ENCODE measurements at places on chromosomes 3 and 15.

GRCh38 chr3:58237941-58238681 is 519 bp downstream of the ABHD6 start:
- DNase-seq = peak; percentile 75

DNA sequence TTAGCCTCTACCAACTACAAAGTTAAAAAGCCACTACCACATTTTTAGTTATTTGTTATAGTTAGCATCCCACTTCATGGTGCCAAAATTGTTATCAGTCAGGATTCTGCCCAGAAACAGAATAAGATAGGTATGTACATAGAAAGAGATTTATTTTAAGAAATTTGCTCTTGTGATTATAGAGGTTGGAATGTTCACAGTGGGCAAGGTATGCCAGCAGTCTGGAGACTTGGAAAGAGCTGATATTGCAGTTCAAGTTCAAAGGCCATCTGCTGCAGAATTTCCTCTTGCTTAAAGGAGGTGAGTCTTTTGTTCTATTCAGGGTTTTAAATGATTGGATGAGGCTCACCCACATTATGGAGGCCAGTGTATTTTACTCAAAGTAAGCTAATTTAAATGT is 143.8 kb upstream of the POU1F1 start:
- DNase-seq = no peak

DNA sequence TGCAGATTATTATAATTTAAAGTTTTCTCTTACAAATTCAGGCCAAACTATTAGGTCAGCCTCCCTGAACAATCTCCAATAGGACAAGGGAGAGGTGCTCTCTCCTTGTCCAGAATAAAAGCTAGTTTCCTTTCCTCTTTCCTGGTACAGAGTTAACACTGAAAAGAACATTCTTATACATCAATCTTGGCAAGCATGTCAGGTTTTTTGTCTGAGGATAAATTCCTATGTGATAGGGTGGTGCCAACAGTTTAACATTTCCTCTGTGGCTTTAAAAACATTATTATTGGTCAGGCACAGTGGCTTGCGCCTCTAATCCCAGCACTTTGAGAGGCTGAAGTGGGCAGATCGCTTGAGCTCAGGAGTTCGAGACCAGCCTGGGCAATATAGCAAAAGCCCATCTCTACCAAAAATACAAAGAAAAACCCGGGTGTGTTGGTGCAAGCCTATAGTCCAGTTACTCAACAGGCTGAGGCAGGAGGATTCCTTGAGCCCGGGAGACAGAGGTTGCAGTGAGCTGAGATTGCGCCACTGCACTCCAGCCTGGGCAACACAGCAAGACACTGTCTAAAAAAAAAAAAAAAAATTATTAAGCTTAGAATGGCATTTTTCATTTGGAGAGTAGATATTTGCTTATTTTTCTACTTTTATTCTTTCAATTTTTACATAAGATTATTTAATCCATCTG is 13.7 kb upstream of the ULK4 start:
- no peak for DNase-seq

- DNase-seq = no peak
Observed at GRCh38 chr3:184880276-184881019, 68.5 kb downstream of the VPS8 start.

DNA sequence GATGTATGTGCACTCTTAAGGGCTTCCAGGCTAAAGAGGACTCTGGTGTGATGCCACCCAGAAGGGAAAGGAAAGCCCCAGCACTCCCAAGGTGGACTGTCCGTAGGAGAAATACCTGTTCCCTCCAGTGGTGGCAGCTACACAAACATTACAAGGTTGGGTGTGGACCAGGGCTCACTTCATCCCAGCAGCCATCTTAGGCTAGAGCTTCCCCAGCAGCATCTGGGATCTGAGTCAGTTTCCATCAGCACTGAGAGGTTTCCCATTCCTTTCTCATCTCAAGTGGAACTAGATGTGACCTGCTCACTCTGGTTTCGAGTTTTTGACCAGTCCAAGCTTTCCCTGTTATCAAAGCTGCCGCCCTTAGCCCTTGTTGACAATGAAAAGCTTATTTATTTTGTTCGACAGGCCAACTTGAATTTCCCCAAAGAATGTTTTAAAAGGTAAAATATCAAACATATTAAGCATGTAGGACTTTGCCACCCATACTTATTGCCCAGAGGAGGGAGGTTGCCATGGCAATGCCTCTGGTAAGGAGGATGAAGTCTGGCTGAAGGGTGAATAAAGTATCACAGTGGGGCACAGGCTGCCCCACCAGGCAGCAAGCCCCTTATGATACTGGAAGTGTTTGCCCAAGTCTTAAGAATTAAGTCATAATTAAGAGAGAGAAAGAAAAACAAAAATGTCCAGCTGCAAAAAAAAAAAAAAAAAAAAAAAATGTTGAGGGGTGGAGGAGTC is 28.9 kb downstream of the CLDN18 start:
- no peak for DNase-seq

GRCh38 chr15:84625123-84625522 is 24.3 kb downstream of the ZSCAN2 start:
- peak; percentile 29 for DNase-seq

DNA sequence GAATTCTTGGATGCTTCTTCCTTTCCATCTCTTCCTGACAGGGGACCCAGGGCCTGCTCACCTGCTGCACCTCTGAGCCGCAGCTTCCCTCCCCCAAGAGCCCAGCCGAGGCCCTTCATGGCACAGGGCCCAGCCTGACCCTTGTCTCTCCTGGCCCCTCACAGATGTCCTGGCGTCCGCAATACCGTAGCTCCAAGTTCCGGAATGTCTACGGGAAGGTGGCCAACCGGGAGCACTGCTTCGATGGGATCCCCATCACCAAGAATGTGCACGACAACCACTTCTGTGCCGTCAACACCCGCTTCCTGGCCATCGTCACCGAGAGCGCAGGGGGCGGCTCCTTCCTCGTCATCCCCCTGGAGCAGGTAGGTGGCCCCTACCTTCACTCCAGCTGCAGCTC is 66.2 kb downstream of the CORO2B start:
- no peak for DNase-seq

- DNase-seq = no peak
Observed at GRCh38 chr3:161551697-161552096, 55.1 kb downstream of the OTOL1 start.

DNA sequence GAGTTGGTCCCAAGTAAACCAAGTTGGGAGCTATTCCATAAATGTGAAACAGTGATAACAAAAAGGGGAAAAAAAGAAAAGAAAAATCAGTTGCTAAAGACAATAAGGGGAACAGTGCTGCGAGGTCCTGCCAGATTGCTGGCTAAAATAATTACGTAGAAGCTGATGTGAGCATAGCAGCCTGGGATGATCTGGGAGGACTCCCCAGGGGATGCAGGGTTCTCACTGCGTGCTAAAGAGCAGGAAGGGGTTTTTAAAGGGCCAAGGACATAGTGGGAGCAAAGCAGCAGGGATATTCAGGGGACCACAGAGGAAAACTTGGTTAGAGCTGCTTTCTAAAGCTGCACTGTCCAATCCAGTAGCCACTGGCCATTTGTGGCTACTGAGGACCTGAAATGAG is 133.0 kb upstream of the UMPS start:
- no peak for DNase-seq

DNA sequence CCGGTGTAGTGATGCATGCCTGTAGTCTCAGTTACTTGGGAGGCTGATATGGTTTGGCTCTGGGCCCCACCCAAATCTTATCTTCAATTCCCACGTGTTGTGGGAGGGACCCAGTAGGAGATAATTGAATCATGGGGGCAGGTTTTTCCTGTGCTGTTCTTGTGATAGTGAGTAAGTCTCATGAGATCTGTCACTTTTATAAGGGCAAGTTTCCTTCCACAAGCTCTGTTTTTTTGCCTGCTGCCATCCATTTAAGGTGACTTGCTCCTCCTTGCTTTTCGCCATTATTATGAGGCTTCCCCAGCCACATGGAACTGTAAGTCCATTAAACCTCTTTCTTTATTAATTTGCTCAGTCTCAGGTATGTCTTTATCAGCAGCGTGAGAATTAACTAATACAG is 566.7 kb upstream of the NECTIN3 start:
- DNase-seq = peak; percentile 64

DNA sequence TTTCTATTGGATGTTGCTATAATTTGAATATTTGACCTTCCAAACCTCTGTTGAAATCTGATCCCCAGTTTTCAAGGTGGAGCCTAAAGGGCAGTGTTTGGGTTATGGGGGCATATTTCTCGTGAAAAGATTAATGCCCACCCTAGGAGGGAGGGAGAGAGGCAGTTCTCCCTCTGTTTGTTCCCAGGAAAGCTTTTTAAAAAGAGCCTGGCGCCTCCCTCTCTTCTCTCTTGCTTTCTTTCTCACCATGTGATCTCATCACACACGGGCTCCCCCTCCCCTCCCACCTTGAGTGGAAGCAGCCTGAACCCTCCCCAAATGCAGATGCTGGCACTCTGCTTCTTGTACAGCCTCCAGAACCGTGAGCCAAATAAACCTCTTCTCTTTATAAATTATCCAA is 12.4 kb upstream of the GABRA5 start:
- no peak for DNase-seq

DNA sequence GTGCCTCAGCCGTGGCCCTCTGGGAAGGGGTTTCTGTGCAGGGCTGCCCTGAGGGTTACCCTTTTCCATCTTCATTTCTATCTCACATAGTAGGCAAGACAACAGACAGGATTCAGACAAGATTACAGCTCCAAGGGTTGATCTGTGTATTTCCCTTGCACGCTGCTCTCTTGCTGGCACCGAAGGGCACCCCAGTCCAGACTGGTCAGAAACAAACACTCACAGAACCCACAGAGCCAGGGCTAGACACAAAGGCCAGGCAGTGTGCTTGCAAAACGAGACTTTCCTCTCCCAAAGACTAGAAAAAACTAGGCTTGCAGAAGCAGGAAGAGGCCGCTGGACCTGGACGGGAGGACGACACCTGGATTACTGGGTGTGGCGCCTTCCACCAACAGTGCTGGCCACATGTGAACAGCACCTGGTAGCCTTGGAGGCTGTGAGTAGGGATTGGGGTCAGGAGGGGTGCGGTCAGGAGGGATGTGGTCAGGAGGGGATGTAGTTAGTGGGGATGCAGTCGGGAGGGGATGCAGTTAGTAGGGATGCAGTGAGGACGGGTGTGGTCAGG is 96.8 kb downstream of the BDH1 start:
- DNase-seq = no peak

DNA sequence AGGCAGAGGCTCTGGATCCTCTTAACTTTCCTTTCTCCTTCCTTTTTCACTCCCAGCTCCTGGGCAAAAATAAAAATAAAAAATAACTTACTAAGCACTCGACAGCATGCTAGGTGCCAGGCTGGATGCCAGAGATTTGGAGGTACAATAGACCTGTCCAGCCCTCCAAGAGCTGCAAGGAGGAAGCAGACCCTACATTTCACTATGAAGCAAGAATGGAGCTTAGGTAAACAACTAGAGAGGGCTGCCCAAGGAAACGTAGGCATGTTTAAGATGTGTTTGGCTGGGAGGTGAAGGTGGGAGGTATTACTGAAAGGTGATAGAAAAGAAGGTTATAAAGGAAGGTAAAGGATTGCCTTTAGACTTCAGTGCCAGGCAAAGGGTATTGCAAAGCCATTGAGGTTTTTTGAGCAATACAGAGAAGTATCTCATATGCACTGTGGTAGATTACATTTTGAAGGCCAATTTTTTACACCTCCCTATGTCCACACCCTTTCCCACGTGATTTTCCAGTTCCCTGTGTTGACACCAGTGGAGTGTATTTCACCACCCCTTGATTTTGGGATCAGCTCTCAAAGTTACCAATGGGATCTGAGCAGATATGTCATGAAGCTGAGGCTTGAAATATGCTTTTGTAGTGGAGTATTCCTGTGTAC is 69.1 kb downstream of the DCLK3 start:
- DNase-seq = no peak

DNA sequence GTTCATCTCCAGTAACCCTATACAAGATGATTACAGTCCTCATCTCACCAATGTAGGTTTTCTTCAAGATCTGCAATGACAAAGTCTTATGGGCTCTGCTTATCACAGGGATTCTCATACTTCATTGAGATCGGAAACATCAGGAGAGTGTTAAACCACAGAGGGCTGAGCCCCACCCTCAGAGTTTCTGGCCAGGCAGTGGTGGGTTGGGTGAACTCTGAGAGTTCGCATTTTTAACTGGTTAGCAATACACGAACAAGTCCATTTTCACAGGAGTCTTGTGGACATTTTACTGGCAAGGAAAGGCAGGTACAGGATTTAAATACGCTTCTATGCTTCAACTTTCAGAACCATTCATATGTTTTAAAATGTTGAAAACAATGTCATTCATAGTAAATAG is 366.7 kb upstream of the ROBO2 start:
- no peak for DNase-seq

DNA sequence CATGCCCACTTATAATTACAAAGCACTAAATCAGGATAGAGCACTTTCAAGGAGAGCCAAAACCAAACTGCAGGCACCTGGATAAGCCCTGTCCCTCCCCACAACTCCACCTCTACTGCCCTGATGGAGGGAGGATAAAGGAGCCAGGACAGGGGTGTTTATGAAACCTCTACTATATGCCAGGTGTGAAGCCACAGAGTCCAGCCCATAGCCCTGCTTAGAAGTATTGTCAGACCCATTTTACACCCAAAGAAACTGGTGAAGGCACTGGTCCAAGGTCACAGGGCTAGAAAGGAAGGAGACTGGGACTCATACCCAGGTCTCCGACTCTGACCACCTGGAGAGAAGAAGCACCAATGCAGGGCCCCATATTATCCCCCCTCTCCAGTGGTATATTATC is 48.7 kb downstream of the SH3BP5 start:
- no peak for DNase-seq

DNA sequence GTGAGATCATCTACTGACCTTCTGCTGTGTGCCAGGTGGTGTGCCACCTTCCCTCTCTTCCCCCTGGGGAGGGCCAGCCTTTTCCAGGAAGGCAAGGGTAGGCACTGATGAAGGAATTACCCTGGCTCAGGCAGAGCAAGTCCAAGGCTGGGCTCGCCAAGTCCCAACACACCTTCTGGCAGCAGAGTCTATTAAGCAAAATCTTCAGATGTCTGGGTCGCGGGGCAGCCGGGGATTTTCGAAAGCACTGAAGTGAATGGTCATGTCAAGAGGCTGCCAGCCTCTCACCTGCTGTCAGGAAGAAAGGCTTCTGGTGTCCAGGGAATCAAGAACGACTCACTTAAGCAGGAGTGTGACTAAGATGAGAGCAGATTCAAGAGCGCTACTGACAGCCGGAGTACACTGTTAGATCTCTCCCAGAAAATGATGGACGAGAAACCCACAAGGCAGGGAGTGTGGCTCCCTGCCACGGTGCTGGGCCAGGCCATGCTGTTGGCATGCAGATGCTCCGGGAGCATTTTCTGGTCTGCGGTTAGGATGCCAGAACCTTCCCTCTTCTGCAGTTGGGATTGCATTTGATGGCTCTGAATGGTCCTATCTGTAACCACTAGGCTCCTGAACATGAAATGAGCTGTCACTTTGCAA is 479.8 kb downstream of the SHQ1 start:
- no peak for DNase-seq

All from hematopoietic multipotent progenitor cell treated with erythropoietin and hydrocortisone succinate and interleukin-3 and kit ligand, for 4 days (in vitro differentiated cells).